Lung (tissue), 17 donors: ENCODE measurements at places on chromosomes 1 and 21. TPM values are rescaled to one million over a fixed set of nuclear protein-coding genes. Genes with fewer than 3 reads are reported as not detected.

DNA sequence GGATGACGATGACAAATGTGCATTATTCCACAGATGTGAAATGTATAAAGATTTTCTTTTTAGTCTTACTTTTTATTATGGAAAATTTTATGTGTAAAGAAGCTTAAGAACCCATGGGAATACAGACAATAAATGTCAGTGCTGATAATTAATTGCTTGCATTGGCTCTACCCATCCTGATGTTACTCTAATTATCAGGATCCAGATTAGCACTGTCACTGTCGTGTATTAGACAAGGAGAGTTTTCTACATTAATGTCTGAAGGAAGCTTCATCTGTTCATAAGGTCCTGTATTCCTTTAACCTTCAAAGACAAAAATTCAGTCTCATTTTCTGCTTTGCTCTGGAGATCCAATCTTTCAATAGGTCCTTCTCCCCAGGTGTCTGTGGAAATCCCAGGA lies 259.1 kb upstream of the ADAMTS5 start:
- DNase-seq, result no peak

Gene RNF186
- not detected for polyA plus RNA-seq

DNA sequence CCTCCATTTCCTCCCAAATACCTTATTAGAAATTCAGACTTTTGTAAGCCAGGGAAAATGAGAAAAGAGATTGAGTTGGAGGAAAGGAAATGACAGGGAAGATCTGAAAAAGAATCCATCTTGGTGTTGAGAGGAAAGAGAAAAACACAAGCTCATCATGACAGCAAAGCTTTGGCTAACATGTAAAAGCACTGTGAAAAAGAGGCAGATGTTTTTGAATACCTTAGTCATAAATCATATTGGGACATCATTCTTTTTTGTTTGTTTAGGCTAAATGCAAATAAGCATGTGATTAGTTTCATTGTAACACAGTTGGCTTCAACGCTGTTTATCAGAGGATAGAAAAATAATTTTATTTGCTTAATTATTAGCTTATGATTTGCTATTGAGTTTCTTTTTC lies 64.6 kb downstream of the LHX8 start:
- DNase-seq, result no peak

DNA sequence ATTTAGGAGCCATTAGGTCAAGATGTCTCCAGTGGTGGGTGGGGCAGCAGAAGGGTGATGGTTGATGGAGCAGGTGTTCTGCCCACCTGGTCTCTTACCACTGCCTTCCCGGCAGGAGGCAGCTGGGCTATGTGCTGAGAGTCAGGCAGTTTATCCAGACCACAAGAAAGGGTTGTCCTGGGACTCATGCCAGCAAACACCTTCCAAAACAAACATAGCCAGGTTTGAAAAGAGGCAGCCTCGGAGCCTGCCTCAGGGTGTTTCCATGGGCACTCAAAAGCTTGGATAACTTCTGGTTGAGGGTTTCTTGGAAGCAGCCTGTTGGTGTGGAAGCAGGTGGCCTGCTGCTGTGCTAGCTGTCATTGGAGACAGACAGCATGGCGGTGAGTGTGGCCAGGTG lies 187.2 kb downstream of the PCP4 start:
- DNase-seq, result peak; percentile 78

Gene LAMC1
- polyA plus RNA-seq, result 23.4 TPM

DNA sequence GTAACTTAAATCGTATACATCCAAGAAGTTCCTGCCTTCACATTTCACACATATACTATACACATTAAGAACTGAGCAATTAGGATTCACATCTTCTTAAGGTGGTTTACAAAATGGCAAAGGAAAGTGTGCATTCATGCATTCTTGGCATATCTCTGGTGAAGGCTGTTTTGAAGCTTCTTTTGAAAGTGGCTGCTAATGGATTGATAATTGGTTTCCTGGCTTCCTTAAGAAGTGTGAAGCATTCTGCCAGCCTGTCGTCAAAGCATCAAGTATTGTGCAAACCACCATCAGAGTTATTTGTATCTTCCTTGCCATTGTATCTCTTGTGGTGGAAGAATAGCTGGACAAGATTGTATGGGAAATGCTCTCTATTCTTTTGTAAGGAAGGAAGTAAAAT lies 95.1 kb upstream of the HMGB4 start:
- no peak for DNase-seq

DNA sequence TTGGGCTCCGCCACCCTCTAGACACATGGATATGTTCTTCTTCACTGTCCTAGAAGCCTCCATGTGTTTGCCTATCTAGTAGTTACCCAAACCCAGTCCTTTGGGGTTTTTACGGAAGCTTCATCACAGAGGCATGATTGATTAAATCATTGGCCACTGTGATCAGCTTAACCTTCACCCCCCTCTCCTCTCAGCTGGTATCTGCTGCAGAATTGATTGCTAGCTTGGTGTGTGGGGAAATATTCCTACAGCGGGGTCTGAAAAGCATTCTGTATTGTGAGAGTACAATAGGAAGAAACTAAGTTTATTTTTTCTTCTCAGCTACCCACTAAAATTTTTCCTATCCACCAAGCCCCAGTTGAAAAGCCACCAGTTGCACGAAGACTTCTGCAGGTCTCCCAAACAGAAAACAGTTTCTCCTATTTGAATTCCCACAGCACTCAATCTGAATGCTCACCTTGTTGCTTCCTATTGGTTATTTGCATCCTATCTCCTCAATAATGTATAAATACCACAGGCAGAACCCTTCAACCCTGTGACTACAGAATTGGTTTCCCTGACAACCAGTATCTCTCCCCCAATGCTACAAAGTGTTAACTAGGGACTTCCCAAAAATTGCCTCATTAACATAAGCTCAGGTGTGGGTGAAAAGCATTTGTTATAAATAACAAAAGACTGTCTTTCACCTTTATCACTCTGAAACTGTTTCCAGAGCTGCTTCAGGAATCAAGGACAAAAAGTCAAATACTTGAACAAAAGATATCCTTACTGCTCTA lies 9.3 kb upstream of the VANGL1 start:
- DNase-seq, result no peak

- peak; percentile 94 for DNase-seq
Measured at GRCh38 chr1:161749509-161750407, at the start of gene DUSP12. Gene DUSP12 (plus strand): TSS chr1:161749786. CDS start chr1:161749802, 16 bp downstream.

- peak; percentile 18 for DNase-seq
Measured at GRCh38 chr1:236168716-236169429, 26.5 kb downstream of the GPR137B start.

Gene CCDC185
- polyA plus RNA-seq, result not detected

DNA sequence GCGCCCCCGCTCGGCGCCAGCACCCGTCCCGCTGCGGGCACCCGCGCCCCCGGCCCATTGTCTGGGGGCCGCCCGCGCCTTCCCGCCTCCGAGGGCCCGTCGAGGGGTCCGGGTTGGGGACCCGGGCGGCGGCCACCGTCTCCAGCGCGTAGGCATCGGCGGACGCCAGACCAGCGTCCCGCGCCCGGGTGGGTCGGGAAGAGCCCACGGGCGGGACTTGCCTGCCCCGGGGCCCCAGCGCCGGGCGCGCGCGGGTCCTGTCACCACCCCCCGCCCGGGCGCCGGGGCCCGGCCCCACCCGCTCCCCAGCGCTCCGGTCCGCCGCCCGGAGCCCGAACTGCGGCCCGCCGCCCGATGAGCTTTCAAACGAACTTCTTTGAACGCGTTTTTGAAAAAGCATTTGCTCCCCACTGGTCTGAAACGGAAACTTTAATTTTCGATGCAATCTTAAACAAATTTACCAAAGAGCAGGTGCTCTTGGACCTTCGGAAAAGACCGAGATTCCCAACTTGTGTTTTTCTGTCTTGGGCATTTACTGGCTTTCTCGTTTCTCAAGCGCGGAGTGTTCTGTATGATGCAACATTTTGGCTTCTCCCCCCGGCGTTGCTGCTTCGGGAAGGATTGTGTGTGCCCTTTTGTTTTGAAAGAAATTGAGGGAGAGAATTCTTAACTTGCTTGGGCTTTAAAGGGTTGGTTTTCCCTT lies 615 bp downstream of the CLIC4 start:
- DNase-seq, result peak; percentile 91

DNA sequence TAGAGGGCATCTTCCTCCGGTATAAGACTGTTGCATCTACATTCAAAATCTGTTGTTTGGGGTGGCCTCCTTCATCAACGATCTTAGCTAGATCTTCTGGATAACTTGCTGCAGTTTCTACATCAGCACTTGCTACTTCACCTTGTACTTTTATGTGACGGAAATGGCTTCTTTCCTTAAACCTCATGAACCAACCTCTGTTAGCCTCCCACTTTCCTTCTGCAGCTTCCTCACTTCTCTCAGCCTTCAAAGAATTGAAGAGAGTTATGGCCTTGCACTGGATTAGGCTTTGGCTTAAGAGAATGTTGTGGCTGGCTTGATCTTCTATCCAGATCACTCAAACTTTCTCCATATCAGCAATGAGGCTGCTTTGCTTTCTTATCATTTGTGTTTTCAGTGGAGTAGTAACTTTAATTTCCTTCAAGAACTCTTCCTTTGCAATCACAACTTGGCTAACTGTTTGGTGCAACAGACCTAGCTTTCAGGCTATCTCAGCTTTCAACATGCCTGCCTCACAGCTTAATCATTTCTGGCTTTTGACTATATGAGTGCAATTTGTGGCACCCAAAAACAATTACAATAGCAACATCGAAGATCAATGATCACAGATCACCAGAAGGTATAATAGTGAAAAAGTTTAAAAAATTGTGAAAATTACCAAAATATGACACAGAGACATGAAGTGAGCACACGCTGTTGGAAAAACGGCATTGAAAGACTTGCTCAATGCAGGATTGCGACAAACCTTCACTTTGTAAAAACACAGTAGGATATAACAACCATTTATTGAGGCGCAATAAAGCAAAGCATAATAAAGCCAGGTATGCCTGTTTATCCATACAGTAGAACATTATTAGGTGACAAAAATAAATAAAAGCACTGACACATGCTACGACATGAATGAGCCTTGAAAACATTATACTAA lies 56.7 kb upstream of the GFI1 start:
- no peak for DNase-seq

- DNase-seq, result no peak
Measured at GRCh38 chr1:73491621-73492020, 706.4 kb downstream of the LRRIQ3 start.
